Suprapubic skin (tissue), 4 donors: ENCODE measurements at places on chromosomes 2 and 18. TPM values are rescaled to one million over a fixed set of nuclear protein-coding genes. Genes with fewer than 3 reads are reported as not detected.

GRCh38 chr2:36797324-36798070 is 101.0 kb downstream of the VIT start:
- no peak for DNase-seq

SPRED2 gene
- total RNA-seq: 18.9 TPM

DNA sequence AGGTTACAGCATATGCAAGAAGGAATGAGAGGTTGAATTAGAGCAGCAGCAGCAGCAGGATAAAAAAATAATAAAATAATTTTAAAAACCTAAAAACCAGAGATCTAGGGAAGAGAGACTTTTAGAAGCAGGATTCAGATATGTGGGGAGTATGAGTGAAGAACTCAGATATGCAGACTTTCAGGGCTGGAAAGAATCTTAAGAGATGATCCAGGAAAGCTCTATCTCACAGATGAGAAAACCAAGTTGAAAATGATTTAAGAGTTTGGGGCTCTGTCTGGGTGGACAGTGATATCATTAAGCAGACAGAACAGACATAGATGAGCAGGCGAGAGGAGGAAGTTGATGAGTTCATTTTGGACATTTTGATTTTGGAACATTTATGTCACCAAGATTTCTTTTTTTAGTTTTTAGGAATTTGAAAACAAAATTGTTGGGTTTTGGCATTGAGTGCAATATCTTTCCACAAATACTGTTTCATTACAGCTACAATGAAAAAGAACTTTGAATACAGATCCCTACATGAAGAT is 31.8 kb downstream of the BCL2 start:
- DNase-seq: no peak

GRCh38 chr2:240881913-240882312 is 13.3 kb downstream of the AGXT start:
- no peak for DNase-seq

- no peak for DNase-seq
Measured at GRCh38 chr2:239173301-239173700, 227.5 kb downstream of the HDAC4 start.

NAGK gene
- total RNA-seq: 169 TPM

- DNase-seq: no peak
Measured at GRCh38 chr2:126893606-126894005, 5.1 kb upstream of the TEX51 start.

CYBRD1 gene
- total RNA-seq: 122 TPM

GRCh38 chr2:2775018-2775417 is 443.9 kb upstream of the MYT1L start:
- no peak for DNase-seq

DNA sequence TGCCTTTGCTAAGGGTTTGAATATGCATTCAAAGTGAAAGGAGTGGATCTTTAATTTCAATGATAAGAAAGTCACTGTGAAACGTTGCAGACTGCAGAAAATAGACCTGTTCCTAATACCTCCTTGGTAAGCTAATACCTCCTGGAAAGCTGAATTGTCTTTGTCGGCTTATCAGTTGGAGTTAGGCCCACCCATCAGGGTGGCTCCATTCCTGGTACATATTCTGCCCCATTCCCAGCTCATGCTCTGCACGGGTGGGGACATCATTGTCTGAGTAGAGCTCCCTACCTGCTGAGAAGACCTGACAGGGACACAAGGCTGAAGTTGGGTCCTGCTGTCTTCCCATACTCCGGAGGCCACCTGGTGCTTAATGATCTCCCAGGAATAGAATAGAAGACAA is 203.3 kb downstream of the EN1 start:
- DNase-seq: no peak

DNA sequence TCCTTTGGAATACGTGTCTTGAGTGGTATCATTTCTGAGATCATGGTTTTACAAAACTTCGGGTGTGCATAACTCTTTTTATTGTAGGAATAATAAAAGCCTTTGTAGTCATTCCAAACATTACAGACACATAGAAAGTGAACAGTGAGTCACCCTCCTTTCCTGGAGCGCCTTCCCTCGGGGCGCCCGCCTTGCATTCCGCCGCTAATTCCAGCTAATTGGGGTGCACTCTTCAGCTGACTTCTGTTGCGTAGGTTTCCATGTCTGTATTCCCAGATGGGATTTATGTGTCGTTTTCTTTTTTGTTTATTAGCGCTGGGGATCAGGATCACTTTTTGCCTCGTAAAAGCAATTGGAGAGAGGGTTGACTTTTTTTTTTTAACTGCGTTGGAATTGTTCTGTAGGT is 18.7 kb downstream of the SH3BP4 start:
- no peak for DNase-seq

- no peak for DNase-seq
Measured at GRCh38 chr18:61727241-61728193, 165.3 kb downstream of the RNF152 start.

ANKRD62 gene
- total RNA-seq: not detected
